T-helper 9 cell (primary cell): ENCODE measurements at places on chromosomes 3 and 15.

DNA sequence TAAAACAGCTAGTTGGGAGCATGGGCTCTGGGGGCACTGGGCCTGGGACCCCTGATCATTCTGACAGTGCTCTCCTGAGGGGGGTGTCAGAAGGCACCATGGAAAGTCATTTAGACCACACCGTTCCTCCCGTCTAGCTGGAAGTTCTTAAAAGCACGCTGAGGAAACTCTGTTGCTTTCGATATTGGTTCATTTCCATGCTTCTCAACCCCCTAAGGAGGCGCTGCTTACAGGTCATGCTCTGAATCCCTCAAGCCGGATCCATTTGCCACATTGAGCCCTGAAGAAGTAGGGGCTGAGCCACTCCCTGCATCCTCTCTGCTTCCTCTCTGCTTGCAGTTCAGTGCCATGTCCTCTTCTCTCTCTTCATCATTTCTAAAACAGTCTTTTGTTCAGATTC lies 187.2 kb downstream of the CACNA2D3 start:
- DNase-seq: no peak

DNA sequence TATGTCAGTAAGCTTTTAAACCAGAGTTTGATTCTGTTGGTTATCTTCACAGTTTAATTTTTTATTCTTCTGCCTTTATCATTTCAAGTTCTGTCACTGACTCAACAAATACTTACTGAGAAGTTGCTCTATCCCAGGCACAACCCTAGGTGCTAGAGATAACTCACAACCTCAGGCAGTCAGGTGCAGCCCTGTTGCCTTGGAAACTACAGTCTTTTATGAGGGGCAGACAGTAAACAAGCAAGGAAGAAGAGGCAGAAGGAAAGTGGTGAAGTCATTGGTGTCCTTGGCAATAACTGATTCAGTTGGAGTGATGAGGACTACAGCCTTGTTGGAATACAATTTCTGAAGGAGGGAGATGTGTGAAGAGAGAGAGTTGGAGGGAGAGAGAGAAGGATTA lies 142.1 kb upstream of the LRTM1 start:
- no peak for DNase-seq

DNA sequence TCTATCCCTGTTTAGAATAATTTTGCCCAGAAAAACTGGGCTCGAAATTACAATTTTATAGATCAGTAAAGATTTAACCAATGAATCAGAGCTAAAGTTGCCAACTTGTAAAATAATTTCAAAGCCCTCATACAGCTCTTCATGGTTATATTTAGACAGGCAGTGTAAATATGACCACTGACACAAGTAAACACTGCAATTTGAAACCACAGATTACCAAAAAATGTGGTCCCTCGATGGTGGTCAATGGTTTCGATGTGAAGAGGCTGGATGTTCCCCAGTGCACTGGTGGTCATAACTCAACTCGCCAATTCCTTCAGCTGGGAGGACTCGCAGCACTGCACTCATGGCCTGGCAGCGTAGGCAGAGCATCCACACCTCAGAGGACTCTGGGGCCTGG lies 28.6 kb downstream of the LRTM1 start:
- DNase-seq: no peak

- no peak for DNase-seq
Measured at GRCh38 chr15:85490856-85491255, 110.5 kb downstream of the AKAP13 start.

DNA sequence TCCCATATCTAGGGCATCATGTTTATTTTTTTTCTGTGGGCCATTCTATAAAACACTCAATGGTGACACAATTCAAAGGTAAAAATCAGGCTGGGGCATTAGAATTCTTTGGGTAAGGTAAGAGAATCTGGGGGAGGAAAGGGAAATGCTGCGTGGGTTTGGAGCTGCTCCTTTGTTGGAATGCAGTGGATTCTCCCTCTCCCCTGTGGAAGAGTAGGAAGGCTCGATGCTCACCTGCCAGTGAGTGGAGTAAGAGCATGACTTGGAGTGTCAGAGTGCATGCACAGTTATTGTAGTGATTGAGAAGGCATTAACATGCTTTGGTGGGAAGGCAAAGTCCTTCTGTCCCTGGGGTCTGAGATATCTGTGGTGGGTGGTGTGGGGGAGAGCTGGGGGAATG lies 280.0 kb downstream of the PDCD6IP start:
- DNase-seq: no peak

DNA sequence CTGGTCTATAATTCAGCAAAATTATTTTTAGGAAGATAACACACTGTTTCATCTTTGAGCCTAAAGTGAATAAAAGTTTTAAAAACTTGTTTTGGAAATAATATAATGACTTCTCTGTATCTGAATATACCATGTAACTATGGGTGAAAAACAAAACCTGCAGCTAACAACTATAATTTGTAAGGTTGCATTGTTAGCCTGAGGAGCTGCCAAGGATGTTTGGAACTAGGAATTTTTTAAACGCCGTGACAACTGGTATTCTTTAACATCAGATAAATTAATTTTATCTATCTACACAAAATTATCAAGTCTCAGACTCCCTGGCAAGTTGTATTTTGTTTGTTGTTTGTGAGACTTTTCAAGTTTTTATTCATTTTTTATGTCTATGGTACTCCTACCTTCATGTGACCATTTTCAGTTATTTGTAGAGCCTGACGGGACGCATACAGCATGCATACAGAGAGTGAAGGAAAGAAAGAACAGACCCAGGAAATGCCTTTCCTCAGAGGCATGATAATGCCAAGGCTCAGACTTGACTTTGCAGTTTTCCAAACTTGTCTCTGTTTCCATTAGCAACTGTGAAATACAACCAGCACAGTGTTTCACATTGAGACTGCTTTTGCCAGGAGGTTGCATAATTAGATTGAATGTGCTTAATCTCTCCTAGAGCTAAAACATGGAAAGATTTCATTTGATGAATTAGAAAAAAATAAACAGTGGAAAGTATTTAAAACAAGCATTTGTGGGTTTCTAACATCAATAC lies 60.8 kb upstream of the ARHGEF26 start:
- no peak for DNase-seq

DNA sequence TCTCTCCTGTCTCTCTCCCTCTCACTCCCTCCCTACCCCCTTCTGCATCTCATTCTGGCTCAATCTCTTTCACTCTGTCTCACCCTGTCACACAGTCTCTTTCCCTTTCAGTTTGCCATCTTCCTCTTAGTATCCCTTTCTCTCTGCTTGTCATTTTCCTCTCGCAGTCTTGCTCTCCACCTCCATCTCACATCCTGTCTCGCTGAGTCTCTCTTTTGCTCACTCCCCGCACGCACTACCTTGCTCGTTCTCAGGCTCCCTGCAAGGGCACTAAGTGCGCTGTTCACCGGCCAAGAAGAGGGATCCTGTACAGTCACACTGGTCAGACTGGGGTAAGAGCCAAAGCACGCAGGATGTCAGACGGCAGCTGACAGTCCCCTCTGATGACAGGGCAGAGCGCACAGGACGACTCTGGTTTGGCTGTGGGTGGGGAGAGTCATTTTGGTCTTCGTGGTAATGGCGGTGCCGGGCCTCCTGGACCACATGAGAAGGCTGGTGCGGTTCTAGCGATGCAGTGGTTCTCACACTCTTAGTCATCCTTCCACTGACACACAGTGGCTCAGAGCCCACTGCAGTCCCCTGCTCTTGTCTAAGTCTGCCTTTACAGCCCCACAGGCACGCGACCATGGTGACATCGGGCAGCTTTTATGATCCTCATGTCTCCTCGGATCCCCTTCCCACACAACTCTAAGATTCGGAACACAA lies 356.8 kb downstream of the FOXP1 start:
- DNase-seq: peak; percentile 59

DNA sequence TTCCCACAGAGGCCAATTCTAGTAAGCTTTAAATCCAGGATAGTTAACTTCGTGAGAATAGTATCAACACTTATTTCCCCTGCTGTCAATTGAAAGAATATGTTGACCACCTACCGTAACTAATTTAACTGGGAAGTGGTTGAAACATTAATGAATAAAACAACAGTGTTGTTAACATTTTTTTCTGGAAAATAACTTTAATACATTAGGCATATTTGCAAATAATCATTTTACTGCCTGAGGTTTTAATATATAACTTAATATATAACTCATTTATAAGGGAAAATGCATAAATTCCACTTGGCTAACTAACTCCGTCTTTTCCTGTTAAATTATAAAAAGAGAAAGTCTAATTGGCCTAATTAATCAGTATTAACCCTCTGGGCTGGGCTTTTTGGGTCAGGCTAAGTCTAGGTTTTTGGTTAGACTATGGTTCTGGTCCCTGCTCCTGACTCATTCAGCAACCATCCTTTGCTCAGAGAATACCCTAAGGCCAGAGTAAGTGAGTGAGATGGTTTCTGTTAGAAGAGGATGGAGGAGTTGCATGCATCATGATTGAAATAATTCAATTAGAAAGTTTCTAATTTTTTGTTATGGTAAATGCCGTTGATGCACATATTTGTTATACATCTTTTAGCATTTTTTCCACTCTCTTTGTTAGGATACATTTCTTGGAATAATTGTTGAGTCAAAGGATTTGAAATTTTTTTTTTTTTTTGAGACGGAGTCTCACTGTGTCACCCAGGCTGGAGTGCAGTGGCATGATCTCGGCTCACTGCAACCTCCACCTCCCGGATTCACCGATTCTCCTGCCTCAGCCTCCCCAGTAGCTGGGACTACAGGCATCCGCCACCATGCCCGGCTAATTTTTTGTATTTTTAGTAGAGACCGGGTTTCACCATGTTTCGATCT lies 10.8 kb upstream of the SKIL start:
- no peak for DNase-seq

- DNase-seq: no peak
Measured at GRCh38 chr15:86558252-86558651, 478.6 kb downstream of the AGBL1 start.

- DNase-seq: no peak
Measured at GRCh38 chr15:59171067-59171397, 35.6 kb upstream of the LDHAL6B start.

GRCh38 chr15:74173380-74174218 lies at the start of gene ISLR:
Gene ISLR, plus strand, starts transcription at chr15:74173710. Its CDS starts 1,149 bp downstream, at chr15:74174859.
- DNase-seq: no peak

- no peak for DNase-seq
Measured at GRCh38 chr3:182276512-182276911, 516.8 kb upstream of the ATP11B start.

DNA sequence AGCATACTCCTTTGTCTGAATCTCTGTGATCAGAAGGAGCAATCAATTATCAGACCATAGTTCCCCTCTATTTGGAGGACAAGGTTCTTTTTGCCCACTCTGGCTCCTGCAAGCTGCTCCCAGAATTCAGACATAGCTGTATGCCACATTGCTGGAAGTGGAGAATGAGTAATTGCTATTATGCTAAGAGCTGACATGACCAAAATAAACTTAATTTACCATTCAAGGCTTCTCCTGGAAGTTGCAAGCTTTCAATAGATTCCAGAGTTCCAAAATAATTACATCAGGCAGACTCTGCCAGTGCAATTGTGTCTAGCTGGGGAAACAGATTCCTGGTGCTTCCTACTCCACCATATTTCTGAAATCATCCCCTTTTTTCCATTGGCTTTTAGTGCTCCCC lies 7.6 kb upstream of the DRD3 start:
- DNase-seq: no peak

GRCh38 chr3:192917028-192917403 lies 640 bp downstream of the MB21D2 start:
- DNase-seq: peak; percentile 32

DNA sequence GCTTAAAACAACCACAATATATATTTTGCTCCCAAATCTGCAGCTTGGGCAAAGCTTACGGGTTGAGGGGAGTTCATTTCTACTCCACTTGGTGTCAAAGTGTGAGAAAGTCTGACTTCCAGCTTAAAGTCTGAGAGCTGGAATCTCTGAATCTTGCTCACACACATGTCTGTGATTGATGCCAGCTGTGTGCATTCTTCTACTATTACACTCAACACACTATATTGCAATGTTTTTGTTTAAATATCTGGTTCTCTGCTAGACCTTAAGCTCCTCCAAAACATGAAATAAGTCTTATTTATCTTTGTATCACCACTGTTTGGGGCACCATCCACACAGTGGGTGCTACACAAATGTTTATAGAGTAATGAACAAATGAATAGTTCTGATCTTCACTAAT lies 36.7 kb upstream of the SECISBP2L start:
- DNase-seq: no peak

DNA sequence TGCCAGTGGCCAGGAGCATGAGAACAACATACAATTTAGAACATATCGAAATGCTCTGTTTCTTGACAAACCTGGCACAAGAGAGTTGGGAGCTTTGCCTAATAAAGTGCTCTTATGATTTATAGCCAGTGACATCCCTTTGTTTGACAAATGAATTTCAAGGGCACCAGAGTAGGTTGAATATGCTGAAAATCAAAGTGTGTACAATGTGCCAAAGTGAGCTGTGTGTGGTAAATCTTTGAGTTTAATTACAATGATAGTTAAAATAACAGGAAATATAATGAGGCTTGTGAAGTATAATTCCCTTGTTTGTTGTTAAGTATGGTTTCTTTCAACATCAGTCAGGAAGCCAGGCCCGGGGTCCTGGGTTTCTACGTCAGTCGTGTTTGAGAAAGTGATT lies 211.9 kb downstream of the EBLN2 start:
- DNase-seq: no peak

GRCh38 chr3:40584625-40585189 lies 59.9 kb downstream of the ZNF621 start:
- peak; percentile 69 for DNase-seq

DNA sequence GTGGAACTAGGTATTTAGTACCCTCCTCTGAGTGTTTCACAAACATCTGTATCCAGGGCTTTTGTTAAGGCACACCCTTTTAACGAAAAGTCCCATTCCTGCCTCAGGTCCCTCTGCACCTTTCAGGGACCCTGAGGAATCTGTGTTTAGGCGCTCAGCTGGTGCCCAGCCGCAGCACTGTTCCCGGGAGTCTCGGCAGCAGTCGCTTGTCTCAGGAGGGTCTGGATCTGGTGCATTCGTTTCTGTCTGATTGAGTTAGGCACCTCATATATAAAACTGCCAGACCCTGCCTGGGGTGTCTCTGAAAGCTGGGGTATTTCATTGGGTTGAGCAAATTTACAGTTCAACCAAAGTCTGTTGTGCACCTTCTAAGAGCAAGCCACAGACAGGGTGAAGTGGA lies 162.8 kb upstream of the TOPAZ1 start:
- DNase-seq: no peak
